ENCODE measurements at places on chromosomes 2 and 18.

- peak; percentile 19 for DNase-seq
Observed at GRCh38 chr2:162731917-162732804, 106.4 kb downstream of the KCNH7 start.

GRCh38 chr2:196171946-196172345 is 568 bp upstream of the STK17B start:
- no peak for DNase-seq

DNA sequence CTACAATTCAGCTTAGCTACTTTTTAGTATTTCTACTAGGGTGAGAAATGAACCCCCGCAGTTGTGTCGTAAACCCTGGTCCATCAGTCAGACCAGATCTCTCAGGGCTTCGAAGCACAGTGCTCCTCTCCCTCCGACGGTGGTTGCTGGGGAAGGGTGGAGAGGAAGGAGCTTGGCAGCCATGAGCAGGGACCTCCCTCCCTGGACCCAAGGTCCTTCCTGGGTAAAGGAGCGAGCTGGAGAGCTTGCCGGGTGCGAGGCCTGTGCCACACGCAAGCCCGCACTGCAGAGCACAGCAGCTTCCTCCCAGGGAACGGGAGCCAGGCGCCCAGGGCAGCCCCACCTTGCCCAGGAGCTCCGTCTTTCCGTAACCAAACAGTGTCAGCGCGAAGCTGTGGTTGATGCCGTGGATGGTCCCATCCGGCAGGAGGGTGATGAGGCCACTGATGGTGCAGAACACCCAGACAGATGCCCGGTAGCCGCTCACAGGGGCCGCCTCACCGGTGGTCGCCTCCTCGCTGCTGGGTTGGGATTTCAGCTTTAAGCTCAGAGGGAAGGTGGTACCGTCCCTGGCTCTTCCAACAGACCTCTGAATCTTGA is 12.5 kb downstream of the PASK start:
- DNase-seq = no peak

GRCh38 chr2:109494351-109494750 is 119.4 kb downstream of the SEPTIN10 start:
- DNase-seq = no peak

DNA sequence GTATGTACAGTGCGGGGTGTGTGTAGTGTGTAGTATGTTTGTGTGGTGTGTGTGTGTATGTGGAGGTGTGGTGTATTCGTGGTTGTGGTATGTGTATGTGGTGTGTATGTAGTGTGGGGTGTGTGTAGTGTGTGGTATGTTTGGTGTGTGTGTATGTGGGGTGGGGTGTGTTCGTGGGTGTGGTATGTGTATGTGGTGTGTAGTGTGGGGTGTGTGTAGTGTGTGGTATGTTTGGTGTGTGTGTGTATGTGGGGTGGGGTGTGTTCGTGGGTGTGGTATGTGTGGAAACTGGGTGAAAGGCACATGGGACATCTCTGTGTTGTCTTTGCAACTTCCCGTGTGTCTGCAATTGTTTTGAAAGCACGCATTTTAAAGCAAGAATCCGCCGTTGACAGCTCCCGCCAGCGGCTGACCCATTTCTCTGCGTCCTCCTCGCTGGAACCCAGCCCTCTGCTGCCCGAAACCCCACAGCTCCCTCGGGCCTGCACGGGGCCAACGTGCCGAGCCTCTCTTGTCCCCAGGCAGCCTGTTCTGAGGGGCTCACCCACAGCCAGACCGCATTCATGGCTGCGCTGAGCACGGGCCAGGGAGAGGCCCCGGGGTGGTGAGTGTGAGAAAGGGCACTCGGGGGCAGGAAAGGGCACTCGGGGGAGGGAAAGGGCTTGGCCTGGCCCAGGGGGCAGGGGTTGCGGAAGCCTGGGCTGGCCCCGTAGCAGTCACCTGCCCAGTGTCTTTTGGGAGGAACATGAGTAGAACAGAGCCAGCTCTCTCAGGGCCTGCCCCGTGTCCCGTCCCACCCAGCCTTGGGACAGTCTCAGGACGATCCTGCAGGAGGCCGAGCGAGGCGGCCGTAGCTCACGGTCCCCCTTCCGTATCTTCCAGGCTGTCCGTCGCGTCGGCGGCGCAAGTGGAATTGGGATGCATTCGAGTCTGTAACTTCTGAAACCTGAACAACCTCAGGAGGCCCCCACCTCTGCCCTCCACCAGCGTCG is 61.4 kb downstream of the TWIST2 start:
- DNase-seq = no peak

GRCh38 chr2:46339676-46340459 is 42.7 kb downstream of the EPAS1 start:
- DNase-seq = no peak

GRCh38 chr2:240397924-240398645 is 37.4 kb upstream of the GPC1 start:
- no peak for DNase-seq

DNA sequence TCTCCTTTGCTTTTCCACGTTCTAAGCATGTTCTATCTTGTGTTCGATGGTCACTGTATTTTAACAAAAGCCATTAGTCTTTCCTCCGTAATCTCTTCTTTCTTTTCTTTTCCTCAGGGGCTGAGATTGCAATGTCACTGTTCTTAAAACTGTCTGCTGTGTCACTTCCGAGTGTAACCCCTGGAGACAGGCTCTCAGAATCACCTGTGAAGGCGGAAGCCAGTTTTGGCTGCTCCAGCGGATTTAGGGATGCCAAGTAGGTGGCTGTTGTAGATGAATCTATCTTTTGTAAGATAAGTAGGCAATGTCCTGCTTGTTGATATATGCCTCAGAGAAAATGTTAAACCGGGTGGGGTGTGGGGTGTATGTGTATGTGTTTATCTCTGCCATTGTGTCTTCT is 94.7 kb upstream of the L3MBTL4 start:
- no peak for DNase-seq

GRCh38 chr18:77127769-77128671 is 4.6 kb downstream of the MBP start:
- DNase-seq = peak; percentile 90

DNA sequence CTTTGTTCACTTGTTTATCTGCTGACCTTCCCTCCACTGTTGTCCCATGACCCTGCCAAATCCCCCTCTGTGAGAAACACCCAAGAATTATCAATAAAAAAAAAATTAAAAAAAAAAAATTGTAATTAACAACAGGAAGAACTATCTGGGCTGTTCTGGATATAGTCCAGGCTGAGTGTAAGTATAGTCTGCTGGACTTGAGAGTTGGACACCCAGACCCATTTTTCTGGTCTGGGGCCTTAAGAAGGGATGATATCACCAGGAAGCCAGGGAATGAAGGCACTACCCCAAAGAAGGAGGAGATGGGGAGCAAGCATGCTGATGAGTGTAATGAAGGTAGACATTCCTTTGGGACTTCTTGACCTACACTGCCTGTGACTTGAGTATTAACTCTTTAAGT is 72.1 kb upstream of the ZFP36L2 start:
- no peak for DNase-seq

- DNase-seq = no peak
Observed at GRCh38 chr2:170530284-170530745, 184.8 kb upstream of the SP5 start.

DNA sequence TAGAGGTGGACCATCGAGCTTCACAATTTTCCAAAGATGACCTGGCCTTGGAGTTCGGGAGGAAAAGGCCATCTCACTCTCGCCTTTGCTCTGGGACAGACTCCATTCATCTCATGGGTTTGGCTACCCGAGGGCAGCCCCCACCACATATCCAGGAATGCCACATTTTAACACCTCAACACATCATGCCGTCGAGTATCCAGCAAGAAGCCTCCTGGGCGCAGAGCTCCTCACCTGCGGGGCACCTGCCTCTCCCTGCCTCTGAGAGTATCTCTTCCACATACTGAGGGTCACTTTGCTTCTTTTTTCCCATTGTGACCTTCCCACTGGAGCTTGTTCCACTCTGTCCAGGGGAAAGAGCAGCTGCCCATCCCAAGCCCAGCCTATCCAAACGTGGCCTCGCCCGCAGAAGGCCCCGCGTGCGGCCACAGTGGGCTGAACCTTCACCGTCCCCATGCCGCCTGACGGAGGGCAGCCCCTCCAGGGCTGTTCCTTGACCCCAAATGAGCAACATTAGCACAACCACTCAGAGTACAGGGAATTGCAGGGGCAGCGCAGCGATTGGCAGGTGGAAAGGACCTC is 5.5 kb upstream of the LIMS2 start:
- no peak for DNase-seq

DNA sequence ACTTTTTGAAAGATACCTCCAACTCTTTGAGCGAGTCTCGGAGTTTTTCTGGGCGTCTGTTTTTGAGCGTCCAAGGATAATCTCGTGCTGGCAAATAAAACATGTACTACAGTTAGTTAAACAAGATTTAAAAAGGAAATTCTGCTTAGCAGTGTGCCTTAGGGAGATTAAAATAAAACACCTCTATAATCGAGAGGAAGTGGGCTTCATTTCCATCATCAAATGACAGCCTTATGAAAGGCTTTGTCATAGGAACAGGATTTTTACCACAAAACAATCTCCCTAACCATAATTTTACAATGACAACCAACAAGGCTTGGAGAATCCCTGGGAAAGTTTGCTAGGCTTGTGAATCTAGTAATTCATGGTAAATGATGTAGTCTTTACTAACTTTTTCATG is 103.4 kb downstream of the WDPCP start:
- no peak for DNase-seq

DNA sequence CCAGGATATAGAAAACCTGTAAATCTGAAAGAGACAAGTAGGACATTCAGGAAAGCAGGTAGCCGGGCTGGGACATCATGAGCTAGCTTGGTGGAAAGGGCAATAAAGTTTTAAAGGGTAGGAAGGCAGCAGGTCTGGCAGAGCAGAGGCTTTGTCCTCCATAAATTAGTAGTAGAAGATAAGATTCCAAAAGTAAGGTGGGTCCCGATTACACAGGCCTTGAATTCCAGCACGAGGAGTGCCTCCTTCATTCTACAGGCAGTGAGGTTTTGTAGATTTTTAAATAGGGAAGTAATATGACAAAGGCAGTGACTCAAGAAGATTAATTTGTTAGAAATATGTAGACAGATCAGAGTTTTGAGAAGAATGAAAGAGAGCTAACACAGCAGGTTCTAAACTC is 160.7 kb downstream of the DTNB start:
- DNase-seq = no peak

DNA sequence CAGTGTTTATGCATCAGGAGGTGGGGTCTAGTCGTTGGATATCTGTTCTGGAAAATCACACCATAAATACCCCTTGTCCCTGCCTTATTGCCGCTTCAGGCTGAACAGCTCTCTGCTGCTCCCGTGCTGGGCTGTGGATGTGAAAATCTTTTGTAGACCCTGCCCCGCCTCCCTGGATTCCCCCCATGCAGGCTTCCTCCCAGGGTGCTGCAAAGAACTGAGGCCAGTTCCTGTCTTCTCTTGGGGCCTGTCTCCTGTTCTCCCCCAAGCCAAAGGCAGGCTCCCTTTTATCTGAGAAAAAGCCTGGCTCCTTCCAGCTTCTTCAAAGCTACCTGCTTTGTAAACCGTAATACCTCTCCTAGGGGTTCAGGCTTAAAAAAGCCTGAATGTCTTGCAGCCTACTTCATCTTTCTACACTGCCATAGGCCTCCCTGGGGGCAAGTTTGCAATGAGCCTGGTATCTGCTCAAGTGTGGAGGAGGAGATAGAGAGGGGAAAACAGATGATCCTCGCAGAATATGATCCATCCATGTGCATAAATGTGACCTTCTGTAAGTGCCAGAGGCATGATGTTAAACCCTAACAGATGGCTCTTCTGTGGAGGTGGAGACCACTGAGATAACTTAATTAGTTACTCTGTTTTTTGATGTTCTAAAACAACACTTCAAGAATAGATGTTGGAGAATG is 55.3 kb downstream of the VWA3B start:
- no peak for DNase-seq

GRCh38 chr2:238518172-238518820 is 91.6 kb downstream of the ASB1 start:
- DNase-seq = no peak

DNA sequence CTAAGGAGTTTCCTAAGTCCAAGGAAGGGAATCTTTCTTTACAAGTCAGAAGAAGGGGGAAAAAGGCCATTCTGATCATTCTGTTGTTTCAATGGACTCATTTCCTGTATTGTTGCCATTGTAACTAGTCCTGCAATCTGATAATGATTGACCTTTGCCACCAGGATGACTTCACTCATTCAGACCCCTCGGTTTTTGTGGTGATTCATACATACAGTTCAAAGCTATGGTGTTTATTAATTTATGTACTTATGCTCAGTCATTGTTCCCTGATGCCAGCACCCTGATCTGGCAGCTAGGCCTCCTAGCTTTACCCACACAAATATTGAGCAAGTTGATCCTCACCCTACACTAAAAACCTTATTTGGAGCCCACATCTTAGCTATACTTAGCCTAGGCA is 57.6 kb upstream of the ZNF519 start:
- no peak for DNase-seq

DNA sequence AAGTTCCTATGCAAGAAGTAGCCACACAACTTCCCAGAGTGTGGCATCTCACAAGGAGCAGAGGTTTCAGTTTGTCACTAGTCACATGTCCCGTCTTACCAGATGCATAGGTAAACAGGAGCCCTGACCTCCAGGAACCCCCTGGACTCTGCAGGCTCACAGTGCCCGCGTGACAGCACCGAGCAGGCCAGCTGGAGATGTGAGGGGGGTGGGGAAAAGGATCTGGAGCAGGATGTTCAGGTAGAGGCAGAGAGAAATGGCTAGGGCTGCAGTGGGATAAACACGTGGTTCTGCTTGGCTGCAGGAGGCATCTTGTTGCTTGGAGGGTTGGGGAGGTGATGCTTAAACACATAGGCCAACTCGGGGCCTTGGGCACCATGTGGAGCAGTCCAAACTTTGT is 54.2 kb downstream of the IMPA2 start:
- DNase-seq = no peak

- no peak for DNase-seq
Observed at GRCh38 chr2:236565879-236566402, 3.7 kb upstream of the ACKR3 start.

DNA sequence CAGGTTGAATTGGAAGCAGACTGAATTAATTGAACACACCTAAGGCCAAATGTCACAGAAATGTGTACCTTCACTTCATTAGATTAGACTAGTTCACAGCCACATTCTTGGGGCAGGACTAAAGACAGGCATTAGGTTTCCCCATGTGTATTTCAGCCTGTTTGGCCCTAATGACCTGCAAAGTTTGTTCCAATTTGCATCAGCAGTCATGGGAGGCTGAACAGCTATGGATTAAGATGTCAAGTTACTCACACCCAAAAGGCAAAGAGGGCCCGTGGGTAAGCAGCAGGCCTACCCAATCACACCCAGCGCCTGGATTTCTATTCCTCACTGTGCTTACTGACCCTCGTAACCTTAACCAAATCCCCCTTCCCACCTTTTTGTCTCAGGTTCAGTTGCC is 99.6 kb upstream of the RIOK3 start:
- DNase-seq = no peak

Data from Jurkat, Clone E6-1 (cell line).